ENCODE measurements at places on chromosomes 6 and 20. TPM values are rescaled to one million over a fixed set of nuclear protein-coding genes. Genes with fewer than 3 reads are reported as not detected.

Gene SPATA25
- total RNA-seq, result 3.6 TPM

Gene ALDH8A1
- 0.50 TPM for total RNA-seq

Gene MUC21
- not detected for total RNA-seq

Gene PNPLA1
- not detected for total RNA-seq

Gene GTSF1L
- not detected for total RNA-seq

Gene OTOR
- total RNA-seq, result not detected

Gene POPDC3
- total RNA-seq, result 6.7 TPM

Gene SMLR1
- total RNA-seq, result not detected

Gene NFKBIL1
- 44.3 TPM for total RNA-seq

Gene RAET1L
- not detected for total RNA-seq

All from fibroblast of lung (primary cell).